ENCODE measurements at places on chromosomes 2 and 18.

- DNase-seq, result no peak
Observed at GRCh38 chr2:237779521-237779920, 19.1 kb upstream of the RBM44 start.

GRCh38 chr2:232377841-232378734 is 463 bp upstream of the ALPP start:
- DNase-seq, result no peak

DNA sequence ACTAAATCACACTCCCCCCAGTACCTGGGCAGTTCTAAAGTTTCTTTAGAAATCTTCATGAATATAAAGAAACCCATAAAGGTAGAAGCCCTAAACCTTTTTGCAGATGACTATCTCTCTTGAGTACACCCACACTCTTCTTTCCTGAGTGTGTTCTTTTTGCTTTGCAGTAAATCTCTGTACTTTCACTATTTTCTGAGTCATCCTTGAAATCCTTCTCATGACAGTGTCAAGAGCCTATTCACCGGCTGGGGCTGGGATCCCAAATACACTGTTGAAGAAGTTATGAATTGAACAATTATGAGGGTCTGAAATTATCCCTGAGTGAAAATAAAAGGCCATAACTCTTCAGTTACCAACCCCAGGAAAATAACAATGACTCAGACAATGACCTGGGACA is 133.9 kb upstream of the CCDC195 start:
- no peak for DNase-seq

DNA sequence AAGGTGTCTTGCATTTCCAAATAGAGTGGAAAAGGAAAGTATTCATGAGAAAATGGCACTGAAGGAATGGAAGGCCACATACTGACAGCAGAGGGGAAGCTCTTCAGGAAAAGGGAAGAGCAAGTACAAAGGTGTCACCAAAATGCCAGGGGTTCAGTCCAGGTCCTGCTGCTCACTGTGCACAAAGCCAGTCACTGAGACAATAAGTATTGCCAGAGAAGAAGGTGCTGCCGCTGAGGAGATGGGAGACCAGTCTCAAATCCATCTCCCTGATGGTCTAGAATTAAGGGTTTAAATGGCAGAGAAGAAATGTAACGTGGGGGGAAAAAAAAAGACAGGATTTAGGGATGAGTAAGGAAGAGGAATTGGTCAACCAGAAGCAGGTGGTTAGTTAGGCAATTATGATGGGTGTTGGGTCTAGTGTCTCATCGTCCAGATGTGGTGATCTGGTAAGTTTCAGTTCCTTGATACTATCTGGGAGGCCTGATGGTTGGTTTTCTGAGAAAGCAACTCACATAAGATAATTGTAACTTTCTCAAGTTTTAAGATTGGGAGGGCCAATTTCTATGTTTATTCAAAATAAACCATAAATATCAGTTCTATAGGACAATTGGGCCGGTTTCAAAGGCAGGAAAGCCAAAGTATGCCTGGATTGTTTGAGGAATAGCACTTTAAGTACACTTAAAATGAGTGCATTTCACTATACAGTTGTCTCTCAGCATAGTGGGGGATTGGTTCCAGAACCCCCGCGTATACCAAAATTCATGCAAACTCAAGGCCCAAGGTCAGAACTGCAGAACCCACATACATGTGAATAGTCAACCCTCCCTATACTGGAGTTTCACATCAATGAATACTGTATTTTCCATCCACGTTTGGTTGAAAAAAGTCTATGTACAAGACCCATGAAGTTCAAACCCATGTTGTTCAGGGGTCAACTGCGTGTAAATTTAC is 109.1 kb upstream of the DNAJC10 start:
- DNase-seq, result no peak
